HCT116 (cell line): ENCODE measurements at places on chromosomes 5 and 9.

DNA sequence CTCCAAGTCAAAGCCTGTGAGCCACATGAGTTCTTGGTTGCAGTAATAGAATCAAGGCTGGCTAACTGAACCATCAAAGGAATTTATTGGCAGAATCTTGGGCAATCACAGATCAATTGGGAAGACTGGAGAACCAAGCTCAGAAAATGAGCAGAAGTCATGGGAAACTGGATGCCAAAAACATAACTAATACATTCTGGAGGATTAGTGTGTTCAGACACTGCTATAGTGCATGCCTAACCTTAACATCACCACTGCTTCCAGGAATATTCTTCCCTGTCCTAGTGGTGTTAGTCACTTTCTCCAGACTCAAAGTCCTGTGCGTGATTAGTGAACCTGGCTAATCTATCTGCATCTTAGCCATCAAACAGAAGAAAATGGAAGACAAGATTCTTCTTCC lies 843.7 kb downstream of the EFNA5 start:
- no peak for DNase-seq

DNA sequence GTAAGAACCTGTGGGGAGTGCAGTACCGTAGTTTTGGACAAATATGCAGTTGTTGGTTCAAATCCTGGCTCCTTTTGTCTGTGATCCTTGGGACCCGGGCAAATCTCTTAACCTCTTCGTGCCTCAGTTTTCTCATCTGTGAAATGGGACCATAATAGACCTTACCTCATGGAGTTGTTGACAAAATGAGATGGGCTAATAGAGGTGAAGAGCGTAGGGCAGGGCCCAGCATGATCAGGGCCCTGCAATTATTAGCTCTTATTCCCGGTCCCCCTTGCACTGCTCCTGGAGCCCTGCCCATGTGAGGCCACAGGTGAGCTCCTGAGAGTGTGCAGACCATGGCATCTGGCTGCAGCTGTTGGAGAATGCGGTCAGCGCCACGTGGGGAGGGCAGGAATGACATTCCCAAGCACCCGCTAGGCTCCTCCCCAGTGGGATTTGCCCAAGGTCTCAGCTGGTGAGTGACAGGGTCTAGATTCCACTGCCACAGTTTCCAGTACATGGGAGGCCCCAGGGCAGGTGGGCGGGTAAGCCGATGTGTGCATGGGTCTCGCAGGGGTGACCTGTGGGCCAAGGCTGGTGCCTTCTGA lies 41.0 kb downstream of the NEK6 start:
- DNase-seq, result no peak

- no peak for DNase-seq
Observed at GRCh38 chr5:180648658-180649296, 623 bp downstream of the FLT4 start.

DNA sequence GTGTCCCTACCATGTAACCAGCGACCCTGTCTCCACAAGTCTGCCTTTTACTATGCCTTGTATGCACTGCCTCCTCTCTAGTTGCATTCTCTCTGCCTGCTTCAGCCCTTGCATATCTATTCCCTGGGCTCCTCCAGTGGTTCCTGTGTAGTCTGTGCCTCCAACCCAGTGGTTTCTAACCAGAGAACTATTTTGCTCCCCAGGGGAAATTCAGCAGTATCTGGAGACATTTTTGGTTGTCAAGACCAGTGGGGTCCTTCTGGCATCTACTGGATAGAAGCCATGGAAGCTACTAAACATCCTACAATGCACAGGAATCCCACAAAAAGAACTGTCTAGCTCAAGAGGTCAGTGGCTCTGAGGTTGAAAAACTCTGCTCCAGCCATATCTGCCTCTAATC lies 224.1 kb upstream of the RASEF start:
- DNase-seq, result no peak

DNA sequence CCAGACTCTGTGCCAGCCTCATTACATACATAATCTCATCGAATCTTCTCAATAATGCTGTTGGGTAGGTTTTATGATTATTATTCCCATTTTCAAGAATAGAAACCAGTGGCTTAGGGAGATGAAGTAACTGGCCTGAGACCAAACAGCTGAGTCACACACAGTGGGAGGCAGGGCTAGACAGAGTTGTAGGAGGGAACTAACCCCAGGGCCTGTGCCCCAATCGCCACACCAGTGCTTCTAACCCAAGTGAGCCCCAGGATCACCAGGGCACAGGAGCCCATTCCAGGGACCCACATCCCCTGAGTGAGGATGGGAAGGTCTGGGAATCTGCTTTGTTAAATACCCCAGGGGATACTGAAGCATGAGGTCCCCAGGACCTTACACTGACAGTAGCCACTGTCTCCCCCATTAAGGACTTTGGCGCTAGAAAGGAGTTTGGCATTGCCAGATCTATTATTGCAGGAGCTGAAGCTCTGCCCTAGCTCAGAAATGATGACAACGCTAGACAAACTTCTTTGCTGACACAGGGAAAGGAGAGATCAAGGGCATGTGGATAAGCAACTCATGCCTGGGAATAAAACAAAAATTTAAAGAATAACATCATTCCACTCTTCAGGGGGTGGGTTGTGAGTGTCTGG lies 63.8 kb upstream of the PPARGC1B start:
- DNase-seq, result no peak

GRCh38 chr5:44332285-44332971 lies 56.8 kb downstream of the FGF10 start:
- DNase-seq, result peak; percentile 39

GRCh38 chr9:83563360-83563759 lies 25.2 kb upstream of the FRMD3 start:
- DNase-seq, result no peak

DNA sequence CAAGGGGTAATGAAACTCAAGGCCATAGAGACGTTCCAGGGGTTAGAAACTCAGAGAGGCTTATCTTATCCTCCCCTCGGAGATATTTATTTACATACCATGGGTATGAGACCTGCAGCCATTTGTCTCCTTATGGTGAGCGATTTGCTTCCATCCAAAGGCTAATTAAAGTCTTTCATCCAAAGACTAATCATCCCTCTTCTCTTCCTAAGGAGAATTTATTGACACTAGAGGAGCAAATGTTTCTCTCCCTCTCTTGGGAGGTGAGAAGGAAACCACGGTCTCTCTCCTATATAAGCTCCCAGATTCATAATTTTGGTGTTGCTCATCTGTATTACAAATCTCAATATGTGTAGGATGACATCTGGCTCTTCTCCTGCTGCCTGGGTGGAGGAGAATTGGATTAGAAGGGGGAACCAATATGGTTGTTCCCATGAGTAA lies 31.0 kb upstream of the RPS23 start:
- no peak for DNase-seq

- no peak for DNase-seq
Observed at GRCh38 chr5:931570-932145, 39.0 kb downstream of the TRIP13 start.

- DNase-seq, result no peak
Observed at GRCh38 chr9:109894473-109894872, 114.5 kb downstream of the PALM2AKAP2 start.

- DNase-seq, result no peak
Observed at GRCh38 chr9:130328349-130328801, 62.8 kb downstream of the HMCN2 start.

GRCh38 chr5:123438244-123438643 lies 15.0 kb upstream of the CEP120 start:
- DNase-seq, result no peak

DNA sequence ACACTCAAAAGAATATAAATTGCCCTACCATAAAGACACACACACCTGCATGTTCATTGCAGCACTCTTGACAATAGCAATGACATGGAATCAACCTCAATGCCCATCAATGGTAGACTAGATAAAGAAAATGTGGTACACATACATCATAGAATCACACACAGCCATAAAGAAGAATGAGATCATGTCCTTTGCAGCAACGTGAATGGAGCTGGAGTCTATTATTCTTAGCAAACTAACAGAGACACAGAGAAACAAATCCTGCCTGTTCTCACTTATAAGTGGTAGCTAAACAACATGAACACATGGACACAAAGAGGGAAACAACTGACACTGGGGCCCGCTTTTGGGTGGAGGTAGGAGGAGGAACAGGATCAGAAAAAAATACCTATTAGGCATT lies 2062.2 kb upstream of the CDH6 start:
- no peak for DNase-seq

GRCh38 chr5:103428923-103429322 lies 133.7 kb downstream of the NUDT12 start:
- no peak for DNase-seq

DNA sequence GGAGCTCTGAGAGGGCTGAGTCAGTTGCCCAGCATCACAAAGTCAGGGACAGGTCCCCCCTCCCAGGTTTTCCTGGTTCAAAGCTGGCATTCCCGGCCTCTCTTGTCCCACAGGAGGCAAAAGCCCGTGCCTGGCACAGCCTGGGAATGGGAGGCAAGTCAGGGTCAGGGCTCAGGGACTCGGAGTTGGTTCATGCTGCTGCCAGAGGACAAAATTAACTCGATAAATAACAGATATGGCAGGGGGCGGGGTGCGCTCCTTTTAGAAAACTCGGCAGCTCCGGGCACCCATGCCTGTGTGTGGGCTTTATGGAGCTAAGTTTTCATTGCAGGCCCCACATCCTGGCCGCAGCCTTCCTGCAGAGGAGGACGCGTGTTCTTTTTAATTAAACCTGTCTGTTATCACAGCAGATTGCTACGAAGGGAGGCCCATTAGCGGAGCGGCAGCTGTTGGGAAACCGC lies 62.8 kb upstream of the LMX1B start:
- no peak for DNase-seq

DNA sequence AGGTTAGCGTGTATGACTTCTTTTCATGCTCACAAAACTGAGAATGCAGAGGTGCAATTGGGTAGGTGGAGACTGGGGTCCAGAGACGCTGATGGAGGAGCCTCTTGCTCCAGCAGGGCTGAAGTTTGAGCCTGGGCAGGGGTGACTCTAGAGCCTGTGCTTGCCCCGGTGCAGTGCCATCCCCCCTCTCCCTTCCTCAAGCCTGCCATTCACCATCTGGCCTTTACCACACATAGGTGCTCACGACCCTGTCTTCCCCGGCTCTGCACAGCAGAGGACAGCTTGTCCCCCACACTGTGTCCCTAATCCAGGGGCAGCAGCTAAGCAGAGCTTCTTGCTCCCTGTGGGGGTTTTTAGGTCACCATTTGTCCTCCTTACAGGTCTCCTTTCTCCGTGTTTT lies 86.5 kb downstream of the DAP start:
- no peak for DNase-seq

DNA sequence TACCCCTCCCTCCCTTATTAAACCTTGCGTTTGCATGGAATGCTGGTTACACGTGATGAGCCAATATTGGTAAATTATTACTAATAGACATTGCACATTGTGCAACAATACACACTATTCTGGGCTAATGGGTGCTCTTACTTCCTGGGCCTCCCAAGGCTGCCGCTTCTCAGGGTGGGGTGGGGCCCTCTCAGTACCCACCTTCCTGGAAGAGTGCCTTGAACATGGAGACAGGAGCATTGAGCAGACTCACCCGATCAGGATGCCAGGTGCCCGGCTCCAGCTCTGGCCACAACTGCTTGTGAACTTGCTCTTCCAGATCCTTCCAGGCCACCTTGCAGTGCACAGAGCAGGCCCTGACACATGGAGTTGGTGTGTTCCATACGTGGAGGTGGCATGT lies 24.7 kb upstream of the CEP72 start:
- DNase-seq, result no peak

GRCh38 chr5:112479418-112479817 lies 60.3 kb upstream of the EPB41L4A start:
- no peak for DNase-seq
